ENCODE measurements at places on chromosomes 5 and 9. TPM values are rescaled to one million over a fixed set of nuclear protein-coding genes. Genes with fewer than 3 reads are reported as not detected.

The SPATA31C1 gene
- total RNA-seq = not detected

The PCDHGB4 gene
- total RNA-seq = not detected

The SPAAR gene
- not detected for total RNA-seq

DNA sequence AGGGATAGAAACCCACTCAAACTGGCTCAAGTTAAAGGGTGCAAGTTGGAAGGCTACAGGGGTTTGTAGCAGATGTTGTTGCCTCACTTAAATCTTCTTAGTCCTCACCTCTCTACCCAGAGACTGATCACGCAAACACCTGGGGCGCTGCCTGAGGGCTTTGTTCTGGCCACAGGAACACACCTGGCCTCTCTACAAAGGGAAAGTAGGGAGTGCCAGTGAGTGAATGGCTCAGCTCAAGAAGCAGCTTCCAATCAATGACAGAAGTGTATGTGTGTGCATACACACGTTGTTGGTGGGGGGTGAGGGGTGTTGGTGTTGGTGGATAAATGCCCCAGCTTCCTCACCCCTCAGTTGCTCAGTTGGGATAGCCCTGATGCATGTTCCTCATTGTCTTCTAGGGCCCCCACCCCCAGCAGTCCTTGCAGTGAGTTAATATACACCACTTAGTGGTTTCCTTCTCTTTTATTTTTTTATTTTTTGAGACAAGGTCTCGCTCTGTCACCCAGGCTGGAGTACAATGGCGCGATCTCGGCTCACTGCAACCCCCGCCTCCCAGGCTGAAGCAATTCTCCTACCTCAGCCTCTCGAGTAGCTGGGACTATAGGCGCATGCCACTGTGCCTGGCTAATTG, 30.6 kb upstream of the CTNNA1 start:
- no peak for DNase-seq

- DNase-seq = no peak
These were observed 831.1 kb downstream of the NR2F1-AS1 start for GRCh38 chr5:92749943-92750342.

- DNase-seq = no peak
These were observed 598 bp upstream of the KIAA1191 start for GRCh38 chr5:176362233-176362490.

Data from CD4-positive, alpha-beta T cell (primary cell).